ENCODE measurements at places on chromosomes 5 and 9.

- no peak for DNase-seq
These were observed 26.7 kb upstream of the TNC start for GRCh38 chr9:115144706-115145105.

GRCh38 chr9:134424818-134425217 is 98.6 kb downstream of the RXRA start:
- no peak for DNase-seq

DNA sequence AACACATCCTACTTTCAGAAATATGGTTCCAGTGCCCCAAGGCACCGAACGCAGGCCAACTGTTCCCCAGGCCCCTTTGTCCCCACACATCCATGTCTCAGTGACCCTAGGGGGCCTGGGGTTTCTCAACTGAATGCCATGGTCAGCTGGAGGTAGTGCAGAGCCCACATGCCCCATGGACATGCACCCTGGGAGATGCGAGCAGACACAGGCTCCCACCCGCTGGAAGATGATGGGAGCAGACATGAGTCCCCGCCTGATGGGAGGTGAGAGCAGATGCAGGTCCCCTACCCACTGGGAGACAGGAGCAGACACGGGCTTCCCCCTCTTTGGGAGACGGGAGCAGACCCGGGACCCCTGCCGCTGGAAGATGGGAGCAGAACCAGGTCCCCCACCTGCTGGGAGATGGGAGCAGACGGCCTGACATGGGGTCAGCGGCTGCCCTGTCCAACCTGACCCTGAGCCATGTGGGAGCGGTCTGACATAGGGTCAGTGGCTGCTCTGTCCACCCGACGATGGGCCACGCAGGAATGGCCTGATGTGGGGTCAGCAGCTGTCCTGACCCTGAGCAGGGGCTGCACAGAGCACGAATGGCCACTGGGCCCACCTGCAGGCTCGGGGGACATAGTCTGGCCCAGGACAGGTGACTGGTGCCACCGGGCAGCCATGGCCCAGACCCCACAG is 18.4 kb downstream of the ZDHHC11B start:
- no peak for DNase-seq

- DNase-seq: no peak
These were observed 148.5 kb downstream of the NMUR2 start for GRCh38 chr5:152256580-152256979.

DNA sequence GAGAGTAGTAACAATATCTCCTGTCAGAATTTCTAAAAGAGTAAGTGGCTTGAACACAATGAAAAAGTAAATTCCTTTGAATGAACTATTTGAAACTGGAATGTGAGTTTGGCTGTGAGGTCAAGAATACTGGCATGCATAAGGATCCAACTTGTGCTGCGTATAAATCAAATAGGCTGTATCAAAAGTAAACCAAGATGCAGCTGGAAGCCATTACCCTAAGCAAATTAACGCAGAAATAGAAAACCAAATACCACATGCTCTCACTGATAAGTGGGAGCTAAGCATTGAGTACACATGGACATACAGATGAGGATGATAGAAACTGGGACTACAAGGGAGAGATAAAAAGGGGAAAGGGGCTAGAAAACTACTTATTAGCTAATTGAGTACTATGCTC is 24.0 kb upstream of the SRFBP1 start:
- no peak for DNase-seq

- DNase-seq: no peak
These were observed 752.1 kb downstream of the DTWD2 start for GRCh38 chr5:118236108-118236849.

DNA sequence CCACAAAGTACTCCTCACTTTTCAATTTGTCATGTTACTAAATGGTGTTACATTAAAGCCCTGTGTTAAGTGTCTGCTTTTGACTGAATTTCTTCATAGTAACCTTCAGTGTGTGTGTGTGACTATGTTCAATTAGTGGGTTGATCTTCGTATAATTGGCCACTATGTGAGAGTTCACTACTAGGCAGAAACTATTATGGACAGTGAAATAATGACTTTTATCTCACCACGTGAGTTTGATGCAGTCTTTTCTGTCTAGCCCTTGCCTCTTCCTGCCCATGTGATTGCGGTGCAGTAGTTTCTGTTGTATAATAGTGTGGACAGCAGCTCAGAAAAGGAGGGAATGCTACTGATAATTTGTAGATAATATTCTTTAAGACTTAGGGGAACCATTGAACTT is 1.8 kb upstream of the MAML1 start:
- no peak for DNase-seq

- no peak for DNase-seq
These were observed 74.6 kb downstream of the RETREG1 start for GRCh38 chr5:16542236-16542635.

GRCh38 chr9:113427629-113428028 is 17.1 kb downstream of the C9orf43 start:
- no peak for DNase-seq

- DNase-seq: no peak
These were observed 57.3 kb upstream of the WWC1 start for GRCh38 chr5:168234133-168234532.

DNA sequence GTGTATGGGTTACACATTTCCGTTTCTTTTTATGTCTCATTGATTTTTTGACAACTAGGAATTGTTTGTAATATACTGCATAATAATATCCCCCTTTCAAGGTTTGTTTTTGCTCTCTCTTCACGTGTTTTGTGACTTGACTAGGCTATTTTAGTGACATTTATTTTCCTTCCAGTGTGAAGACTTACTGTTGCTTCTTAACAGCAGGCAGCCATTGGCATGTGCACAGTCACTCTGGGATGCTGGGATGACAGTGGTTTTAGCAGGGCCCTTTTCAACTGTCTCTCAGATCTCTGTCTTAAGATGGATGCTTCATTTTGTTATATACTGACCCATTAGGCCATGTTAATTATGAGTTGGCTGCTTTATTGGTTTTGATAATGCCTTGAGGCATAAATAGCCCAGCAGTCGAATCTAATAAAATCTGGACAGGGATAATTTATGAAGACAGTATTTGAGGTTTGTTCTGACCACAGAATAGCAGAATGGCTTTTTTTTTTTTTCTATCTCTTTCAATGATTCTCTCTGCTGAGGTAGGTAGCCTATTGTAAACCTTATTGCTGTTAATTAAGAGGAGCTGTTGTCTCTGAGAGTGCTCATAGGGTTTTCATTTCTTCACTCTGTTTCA is 536.0 kb downstream of the GABRG2 start:
- DNase-seq: no peak

DNA sequence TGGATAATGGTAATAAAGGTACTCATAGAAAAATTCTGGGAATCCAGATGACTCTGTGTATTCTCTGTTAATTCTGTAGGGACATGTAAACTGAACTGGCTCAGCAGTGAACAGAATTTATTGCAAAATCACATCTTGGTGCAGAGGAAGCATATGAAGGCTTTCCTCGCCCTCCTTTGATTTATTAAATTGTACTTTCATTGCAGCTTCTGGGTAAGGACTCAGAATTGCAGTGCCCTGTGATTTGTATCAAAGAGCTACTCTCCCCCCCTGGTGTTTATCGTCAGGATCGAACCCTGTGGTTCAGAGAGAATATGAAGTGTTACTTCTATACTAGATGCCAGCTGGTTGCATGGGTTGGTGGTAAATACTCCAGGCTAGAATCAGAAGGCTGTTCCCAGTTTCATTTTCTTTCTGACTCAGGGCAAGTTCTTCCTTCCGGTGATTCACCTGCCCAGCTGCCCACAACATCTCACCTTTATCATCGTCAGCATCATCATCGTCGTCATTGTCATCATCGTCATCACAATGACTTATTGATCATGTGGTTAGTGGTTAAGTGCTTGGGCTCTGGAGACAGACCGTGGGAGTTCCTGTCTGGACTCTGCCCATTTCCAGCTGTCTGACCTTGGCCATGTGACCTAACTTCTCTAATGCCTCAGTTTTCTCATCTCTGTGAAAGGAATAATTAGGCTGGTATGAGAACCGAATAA is 238.8 kb downstream of the ARHGAP26 start:
- DNase-seq: peak; percentile 58

DNA sequence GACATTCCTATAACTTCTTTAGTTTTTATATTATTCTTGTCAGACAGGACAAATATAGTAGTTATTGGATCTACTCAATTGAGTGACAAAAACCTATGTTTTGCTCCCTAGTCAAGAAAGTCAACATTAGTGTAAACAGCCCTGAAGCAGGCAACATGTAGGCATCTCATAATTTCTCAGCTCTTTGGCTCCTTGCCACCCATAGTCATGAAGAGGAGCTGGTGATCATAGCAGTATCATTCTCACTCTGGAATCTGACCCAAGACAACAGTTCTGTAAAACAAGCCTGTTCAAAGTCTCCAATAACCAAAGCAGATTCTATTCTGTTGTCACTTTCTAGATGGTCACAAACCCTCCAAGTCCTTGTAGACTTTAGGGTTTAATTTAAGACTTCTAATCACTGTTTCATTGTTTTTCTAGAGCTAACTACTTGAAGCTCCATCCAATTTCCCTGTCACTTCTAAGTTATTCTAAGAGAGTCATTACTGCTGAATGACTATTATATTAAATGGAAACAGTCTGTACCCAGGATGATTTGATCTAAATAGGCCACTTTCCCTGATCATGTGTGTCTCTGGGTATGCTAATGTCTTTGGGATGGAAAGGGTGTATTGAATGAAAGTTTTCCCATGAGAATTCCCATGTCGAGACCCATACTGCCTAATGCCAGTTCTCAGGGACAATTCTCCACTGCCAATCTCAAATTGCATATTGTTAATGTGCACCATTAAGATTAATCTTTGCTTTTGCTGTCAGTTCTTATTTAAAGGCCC is 533.3 kb downstream of the ACTL7B start:
- no peak for DNase-seq
